ENCODE measurements at places on chromosomes 6 and 20.

DNA sequence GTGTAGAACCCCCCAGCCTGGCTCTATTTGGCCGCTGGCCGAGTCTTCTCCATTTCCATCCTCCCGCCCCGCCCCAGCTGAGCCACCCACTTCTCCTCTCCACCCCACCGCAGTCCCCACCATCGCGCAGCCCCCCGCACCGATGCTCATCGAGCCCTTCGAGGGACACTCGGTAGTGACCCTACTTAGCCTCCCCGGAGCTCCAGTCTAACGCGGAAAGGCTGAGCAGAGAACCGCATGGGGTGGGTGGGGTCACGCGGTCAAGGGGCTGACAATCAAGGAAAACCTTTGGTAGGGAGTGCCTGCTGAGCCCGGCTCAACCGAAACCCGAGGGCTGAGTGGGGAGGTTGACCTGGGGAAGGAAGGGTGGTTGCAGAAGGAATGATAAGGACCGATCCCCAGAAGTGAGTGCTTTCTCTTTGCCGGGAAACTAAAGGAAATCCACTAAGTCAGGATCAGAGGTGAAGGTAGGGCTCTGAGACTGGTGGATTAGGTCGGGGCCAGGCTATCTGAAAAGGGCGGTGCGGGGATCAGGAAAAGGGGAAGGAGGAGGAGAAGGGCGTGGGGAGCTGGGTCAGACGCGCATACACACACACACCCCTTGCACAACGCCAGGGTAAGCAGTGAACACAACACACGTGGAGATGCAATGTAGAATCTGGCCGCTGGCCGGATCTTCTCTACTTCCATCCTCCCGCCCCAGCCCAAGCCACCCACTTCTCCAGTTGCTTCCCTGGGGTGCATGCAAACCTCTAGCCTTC is 49.8 kb downstream of the CPXM1 start:
- DNase-seq = no peak

DNA sequence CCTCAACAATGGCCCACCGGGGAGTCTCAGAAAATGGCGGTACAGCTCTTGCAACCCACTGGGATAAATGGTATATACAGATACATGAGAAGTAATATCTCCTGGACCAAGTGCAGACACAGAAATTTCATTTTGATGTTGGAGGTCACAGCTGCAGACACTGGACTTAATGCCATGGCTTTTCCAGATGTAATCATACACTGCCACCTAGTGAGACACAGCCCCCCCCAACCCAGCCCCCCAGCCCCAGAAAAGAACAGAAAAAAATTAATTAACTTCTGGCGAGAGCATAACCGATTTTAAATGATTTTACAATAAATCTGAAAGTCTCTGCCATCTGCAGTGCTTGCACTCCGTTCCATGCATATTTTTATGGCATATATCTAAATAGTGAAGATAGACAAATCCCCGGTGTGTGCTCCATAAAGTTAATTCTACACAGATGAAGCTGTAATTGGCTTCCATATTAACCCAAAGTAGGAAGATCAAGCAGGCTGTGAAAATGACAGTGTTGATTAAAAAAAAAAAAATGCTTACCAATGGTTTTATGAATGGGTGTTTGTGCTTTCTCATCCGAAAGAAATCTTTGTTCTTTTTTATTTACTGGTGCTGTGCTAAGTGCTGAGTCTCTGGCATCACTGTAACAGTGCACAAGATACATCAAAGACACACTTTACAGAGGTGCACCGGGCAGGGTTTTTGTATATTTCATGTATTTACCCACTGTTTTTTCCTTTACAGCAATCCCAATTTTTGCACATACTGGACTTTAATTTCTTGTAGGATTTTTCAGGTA is 804.1 kb downstream of the TFAP2A start:
- peak; percentile 19 for DNase-seq

DNA sequence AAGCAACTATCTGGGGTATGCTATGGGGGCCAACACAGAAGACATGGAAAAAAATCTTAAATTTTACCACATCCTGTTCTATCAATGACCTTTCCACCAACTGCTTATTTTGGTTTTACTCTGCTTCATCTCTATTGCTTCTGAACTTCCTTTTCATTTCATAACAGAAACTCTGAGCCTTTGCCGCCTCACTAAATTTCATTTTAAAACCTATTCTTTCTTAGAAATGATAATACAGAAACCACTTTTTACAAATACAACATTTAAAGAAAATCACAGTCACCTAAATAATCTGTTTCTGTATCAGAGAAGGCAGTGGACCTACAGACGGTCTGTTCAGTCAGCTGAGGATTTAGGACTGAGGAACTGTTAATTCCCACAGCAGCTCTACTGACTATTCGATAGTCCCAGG is 117.5 kb downstream of the KCNQ5 start:
- DNase-seq = no peak

DNA sequence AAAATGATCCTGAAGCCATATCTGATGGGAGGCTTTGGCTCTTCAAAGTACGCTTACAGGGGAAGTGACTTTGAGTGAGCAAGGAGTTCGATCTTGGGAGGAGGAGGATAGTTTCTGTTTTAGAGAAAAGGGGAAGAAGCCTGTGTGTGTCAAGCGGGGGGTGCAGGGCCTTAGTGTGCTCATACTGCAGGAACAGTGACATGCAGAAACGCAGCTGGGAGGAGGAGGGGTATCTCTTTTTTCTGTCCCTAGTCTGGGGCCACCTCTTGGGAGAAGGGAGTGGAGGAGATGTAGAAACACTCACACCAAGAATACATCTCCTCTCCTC is 19.8 kb downstream of the SIRPD start:
- DNase-seq = no peak

DNA sequence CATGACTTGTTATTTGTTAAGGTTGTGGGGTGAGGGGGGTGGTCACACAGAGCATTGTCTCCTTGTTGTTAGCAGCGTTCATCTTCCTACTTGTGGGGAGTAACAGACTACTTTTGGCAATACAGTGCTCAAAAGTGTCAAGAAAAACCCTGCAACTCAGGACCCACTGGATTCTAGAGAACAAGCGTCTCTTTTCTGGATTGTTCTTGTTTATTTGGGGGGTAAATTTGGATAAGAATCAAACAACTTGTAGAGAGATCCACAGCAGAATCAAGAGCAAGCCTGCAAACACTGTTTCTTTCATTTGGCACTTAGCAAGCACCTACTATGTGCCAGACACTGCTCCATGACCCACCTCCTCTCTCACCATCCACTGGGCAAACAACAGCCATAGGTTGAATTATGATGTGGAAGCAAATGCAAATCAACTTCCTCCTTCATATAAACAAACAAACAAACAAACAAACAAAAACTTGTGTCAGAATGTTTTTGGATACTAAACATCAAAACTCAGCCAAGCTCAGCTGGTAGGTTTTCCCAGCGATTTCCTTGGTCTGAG is 4.0 kb upstream of the NR2E1 start:
- DNase-seq = no peak

GRCh38 chr20:38277691-38278090 is 17.2 kb upstream of the KIAA1755 start:
- no peak for DNase-seq

DNA sequence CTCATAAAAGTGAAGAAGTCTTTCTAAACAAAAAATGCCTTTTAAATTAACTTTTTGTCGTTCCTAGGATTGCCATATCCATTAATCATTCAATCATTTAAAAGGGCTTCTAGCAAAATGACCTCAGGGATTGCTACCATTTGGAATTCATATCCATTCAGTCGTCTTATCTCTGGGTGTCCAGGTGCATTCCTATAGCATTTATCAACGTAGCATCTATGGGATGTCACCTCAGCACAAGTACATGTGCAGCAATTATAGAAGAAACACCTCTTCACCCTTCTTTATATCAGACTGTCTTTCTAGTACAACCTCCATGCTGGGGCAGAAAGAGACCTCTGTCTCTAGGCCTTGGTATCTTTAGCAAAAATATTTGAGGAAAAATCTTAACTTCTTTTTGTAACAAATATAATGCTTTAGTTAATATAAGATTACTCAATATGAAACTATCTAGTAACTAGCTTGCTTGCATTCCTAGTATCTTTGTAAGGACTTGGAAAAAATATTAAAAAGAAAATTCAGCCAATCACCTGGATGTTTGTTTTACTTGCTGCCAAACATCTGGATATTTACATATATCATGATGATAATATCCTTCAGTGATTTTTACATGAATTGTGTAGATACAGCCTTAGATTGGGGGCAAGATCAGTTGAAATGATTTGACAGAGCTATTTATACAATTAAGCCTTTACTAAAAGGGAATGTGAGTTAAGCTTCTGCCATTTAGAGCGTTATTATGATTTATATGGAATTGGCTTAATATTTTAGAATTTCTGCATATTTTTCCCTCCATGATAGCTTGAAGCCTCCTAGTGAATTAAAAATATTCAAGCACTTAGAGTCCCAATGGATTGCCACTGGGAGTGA is 356.8 kb downstream of the HDGFL1 start:
- no peak for DNase-seq

DNA sequence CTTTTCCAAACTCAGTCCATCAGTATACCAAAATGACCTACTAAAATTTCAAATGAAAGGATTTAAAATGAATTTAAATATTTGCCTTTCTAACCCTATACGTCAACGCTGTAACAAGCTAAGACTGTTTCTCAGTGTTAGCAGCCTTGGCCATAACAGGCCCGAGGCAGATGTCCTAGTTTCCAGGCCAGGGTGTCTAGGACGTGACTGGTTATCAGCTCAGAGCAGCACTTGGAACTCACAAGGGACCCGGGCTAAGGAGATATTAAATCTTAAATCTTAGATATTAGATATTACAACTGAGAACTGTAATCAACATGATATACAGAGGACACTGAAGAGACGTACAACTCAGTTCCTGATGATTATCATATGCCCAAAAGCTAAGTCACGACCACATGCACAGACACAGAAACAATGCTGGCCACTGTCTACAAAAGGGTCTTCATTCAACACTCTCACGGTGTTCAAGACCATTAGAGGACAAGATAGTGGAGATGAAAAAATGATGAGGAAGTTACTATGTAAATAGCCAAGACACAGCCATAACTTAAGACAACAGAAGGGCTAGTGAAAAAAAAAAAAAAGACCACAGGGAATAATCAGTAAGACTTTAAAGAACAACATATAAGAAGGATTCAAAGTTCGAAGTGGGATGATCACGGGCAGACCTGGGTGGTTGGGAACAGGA is at the start of gene CLDN20:
TSS of gene CLDN20 (plus strand) at position 641 of the 691 bp plus-strand sequence. CDS start 11,707 bp downstream, outside the sequence.
- DNase-seq = no peak

GRCh38 chr6:38057994-38058393 is 238.5 kb downstream of the ZFAND3 start:
- no peak for DNase-seq

- no peak for DNase-seq
These were observed 282.1 kb upstream of the PRDM1 start for GRCh38 chr6:105804000-105804399.

DNA sequence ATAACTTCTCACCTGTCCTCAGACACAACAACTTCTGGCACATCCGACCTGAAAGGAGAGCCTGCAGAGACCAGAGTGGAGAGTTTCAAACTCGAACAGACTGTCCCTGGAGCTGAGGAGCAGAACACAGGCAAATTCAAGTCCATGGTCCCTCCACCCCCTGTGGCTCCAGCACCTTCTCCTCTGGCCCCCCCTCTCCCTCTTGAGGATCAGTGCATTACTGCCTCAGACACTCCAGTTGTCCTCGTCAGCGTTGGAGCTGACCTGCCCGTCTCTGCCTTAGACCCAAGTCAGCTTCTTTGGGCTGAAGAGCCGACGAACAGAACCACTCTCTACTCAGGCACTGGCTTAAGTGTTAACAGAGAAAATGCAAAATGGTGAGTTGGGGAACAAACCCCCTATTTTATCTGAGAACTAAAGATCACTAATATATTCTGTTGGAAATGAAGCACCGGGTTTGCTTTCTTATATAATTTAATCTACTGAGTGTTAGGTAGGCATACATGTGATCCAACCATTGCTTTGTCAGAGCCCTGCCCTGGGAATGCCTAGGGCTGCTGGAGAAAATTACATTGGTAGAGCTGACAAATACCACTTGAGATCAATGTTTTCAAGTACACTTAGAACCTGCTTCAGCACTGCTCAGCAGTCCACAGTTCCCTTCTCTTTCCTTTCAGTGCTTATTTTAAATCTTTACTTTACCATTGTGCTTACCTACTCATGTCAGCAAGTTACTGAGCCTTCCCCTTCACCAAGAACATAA is 77.5 kb upstream of the LTV1 start:
- DNase-seq = no peak

DNA sequence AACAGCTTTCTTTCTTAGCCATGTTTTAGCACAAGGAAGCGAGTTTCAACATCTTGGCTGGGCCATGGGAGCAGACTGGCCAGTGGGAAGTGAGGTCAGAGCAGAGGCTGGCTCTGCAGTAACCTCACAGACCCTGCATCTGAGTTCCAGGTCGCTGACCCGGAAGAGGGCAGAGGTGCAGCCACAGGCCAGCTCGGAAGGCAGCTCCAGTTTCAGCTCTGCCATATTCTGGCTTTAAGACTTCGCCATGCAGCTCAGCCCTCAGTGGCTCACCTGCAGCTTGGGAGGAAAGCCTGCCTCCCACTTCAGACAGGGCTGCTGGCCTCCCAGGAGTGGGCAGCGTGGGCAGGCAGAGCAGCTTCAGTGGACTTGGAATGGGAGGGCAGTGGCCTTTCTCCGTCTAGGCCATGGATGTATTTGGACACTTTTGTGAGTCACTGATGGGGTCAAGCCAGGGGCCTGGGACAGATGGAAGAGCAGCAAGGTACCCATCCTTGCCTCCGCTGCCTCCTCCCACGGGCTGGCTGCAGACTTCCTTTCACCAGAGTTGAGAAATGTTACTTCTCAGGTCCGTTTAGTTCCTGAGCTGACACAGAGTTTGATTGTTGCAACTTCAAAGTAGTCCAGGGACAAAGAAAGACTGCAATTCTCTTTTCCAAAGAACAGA is 18.5 kb downstream of the CST8 start:
- no peak for DNase-seq

DNA sequence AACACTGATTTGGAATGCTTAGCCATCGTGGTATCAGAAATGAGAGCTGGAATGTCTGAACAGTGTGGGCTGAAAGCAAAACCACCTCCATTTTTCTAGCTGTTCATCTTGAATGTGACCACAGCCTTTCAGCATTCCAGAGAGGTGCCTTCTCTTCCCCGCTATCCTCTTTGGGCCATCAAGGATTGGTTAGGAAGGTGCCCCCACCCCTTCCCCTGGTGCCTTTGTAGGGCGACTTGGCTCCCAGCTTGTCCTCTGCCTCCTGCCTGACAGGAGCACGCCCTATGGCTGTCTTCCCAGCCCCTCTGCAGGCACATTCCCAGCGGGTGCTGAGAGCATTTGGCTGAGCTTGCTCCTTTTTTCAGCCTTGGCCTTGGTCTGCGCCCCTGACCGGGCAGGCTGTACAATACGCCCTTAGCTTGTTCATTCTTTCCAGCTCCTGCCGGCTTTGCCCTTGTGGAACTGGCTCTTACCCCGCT is 97.5 kb downstream of the ARMC2 start:
- no peak for DNase-seq
